ENCODE measurements at places on chromosomes 7 and 10.

GRCh38 chr10:71478173-71478572, 81.5 kb downstream of the CDH23 start:
- no peak for DNase-seq

DNA sequence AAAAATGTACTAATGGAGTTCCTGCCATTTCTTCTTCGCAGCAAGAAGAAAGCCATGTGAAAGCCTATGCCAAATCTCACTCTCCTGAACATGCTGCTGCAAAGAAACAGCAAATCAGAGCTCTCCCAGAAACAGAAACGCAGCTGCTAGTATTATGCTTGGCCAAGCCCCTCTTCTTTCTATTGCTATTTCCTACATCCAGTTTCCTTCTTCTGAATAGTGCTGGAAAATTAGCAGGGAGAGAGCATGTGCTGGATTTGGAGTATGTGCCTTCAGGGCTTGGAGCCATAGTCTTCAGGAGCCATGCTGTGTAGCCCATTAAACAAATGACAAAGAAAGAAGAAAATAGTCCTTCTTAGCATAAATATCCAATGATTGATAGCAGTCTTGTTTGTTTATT, 852.0 kb upstream of the PHF14 start:
- DNase-seq: no peak

- no peak for DNase-seq
These were observed 70.5 kb downstream of the KLF6 start for GRCh38 chr10:3714531-3714930.

DNA sequence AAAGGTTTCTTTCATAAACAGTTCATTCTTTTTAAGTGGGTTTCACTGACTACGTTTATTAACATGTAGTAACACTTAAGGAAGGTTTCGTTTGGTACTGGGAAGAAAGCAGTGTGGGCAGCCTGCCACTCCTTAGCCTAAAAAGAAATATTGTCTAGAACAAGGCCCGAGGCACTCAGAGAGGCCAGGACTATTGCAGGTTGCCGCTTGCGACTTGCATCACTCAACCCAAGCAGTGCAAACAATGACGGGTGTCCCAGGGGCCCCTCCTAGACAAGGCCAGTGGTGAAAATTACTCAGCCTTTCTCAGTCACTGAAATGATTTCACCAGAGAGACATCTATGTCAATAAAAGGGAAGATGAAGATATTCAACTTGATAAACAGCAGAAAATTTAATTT, 243.9 kb downstream of the SNX13 start:
- no peak for DNase-seq

GRCh38 chr7:116631676-116632075, 40.3 kb upstream of the MET start:
- no peak for DNase-seq

DNA sequence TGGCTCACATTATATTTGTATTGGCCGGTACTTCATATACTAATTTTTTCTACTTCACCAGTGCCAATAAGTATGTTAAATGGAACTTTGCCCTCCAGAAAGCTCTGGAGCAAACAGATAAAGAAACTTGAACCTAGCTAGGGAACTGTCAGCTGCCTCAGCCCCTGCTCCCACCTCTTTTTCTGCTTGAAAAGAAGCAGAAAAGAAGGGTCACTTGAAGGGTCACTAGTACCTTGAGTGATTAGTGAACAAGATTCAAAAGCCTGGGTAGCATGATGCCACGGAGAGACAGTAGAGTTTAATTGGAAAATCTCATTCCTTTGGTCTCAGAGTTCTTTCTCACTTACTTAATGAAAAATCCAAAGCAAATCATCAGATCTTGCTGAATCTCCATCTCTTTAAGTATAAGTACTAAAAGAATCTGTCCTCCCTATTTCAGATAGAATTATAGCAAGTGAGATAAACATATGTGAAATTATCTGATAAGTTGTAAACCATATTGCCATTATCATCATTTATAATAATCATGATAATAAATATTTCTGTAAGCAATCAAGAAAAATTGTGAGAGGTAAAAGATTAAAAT, 47.7 kb downstream of the PTN start:
- DNase-seq: no peak

- DNase-seq: peak; percentile 57
These were observed 62.9 kb upstream of the FAM171A1 start for GRCh38 chr10:15433850-15434537.

DNA sequence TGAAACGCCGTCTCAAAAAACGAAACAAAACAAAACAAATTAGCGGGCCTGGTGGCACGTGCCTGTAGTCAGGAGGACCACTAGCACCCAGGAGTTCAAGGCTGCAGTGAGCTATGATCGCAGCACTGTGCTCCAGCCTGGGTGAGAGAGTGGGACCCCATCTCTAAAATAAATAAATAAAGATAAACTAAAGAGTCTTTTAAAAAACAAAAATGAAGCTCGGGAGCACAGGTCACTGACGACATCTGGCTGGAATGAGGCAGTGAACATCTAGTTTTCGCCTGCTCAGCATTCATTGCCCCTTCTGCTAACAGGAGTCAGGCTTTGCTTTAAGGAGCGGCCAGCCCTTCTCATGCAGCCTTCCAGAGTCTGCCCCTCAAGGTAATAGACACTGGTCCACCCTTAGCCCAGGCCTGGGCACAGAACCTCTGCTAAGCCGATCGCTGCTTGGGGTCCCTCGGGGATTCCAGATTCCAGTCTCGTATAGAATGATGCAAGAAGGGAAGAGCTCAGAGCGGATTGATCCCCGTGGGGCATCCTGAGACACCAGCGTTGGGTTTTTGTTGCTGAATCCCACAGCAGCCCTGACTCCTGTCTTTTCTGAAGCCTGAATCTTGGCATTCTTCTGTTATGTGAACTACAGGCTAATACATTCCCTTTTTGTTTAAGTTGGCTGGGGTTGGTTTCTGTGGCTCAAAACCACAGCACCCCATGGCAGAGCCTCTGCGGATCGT, 14.2 kb upstream of the FOXK1 start:
- DNase-seq: no peak

DNA sequence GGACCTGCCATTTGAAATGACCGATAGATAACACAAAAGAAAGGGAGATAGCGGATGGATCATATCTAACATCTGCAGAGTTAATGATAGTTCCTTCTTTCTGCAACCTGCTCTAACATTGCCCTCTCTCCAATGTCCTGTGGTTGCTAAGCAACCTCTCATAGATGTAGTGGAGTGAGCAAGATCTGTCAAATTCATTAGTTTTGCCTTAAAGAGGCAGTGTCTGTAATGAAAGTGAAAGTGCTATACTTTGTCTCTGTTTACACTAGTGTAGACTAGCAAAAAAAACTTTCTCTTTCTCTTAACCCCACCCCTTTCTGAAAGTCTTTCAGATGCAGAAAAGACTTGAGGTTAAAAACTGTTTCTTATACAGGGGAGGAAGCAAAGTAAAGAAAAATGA, 1196.9 kb downstream of the SORCS3 start:
- DNase-seq: peak; percentile 53

GRCh38 chr7:8228766-8229674, 32.9 kb downstream of the ICA1 start:
- no peak for DNase-seq

- DNase-seq: no peak
These were observed 177.2 kb downstream of the TAX1BP1 start for GRCh38 chr7:27917119-27917518.

GRCh38 chr10:42960491-42960990, 116.3 kb upstream of the RET start:
- DNase-seq: no peak

DNA sequence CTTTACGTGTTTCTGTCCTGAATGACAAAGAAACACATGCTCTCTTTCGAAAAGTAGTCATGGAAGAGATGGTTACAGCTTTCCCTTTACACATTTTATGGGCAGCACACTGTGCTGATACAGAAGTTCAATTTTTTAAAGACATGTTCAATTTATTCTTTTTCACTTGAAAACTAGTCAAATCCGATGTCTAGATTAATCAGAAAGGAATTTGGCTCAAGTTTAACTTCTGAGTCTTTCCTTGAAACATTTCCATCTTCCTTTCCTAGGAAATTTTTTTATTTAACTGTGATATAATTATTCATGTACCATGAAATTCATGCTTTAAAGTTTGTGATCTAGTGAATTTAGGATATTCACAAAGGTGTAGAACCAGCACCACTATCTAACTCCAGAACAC, 360.1 kb downstream of the TNS3 start:
- no peak for DNase-seq

GRCh38 chr10:77687621-77688020, 50.0 kb upstream of the KCNMA1 start:
- no peak for DNase-seq

DNA sequence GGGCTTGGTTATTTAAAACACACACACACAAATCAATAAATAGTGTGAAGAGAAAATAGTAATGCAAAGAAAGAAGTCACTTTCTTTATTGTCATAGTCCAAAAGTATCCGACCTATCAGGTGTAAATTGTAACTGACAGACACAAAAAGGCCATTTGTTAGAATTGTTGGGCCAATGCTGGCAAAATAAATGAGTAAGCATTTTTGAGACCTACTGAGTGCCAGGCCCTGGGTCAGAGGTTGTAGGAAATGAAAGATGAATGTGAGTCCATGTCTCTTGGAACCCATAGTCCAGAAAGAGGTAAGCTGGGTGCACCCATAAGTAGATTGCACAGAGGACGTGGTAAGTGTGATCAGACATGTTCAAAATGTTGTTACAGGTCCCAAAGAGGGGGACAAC, 13.5 kb upstream of the EGR2 start:
- DNase-seq: no peak

DNA sequence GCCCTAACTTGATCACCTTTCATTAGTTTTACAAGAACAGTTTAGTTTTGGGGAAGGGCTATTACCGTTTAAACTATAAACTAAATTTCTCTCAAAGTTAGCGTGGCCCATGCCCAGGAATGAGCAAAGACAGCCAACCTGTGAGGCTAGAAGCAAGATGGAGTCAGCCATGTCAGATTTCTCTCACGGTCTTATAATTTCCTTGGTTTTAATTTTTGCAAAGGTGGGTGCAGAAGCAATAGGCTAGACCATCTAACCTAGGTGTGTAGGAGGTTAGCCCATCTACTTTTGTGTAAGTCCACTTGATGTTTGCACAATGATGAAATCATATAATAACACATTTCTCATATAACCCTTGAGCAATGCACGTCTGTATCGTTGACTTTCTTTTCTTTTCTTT, 8.9 kb downstream of the CCL24 start:
- DNase-seq: no peak

- no peak for DNase-seq
These were observed 81.5 kb upstream of the AFAP1L2 start for GRCh38 chr10:114485696-114486400.

GRCh38 chr10:124741922-124742412, 2.2 kb downstream of the FAM53B start:
- no peak for DNase-seq

GRCh38 chr10:69726850-69727249, 74.9 kb upstream of the COL13A1 start:
- DNase-seq: no peak

DNA sequence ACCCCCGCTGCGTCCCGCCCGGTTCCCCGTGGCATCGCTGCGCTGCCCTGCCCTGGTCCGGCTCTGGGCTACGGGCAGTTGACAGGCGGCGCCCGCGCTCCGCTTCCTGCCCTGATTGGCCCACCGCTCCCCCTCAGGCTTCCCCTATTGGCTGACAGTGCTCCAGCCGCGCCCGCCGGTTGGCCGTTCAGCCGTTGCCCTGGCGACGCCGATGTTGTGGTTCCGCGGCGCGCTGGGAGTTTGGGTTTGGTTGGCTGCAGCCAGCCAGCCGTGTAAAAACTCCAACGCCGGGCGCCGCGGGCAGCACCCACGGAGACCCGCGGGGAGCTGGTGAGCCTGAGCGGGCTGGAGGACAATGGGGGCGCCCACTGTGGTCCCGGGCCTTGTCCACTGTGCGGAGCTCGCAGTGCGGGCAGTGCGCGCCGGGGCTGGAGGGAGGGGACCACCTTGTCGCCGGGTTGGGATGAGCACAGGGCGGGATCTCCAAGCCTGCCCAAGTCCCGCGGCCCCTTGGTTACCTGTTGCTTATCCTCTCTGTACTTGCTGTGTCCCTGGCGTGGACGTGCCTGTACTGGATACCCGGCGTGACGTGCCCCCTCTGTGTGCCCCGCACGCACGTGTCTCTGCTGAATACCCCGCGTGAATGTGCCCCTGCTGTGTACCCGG, at the start of gene C7orf57:
Gene C7orf57 (plus strand): TSS at position 243 of the 666 bp plus-strand sequence. CDS start 766 bp downstream, outside the sequence.
- DNase-seq: peak; percentile 89

DNA sequence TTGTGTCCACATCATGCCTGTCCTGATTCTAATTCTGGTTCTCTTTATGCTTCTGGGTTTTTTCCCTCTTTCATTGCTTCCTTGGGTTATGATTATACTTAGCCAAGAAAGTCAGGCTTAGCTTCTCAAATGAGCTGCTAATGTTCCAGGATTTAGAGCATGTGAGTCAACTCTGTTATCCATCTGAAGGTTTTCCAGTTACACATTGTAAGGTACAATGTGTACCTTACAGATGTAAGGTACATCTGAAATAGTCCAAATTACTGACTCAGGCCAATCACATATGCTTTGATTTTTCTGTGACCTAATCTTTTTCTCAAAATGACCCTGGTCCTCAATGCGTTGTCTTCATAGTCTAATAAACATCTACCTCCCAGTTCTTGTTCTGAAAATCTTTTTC, 13.3 kb upstream of the MIOS start:
- DNase-seq: no peak

- DNase-seq: no peak
These were observed 6.4 kb downstream of the WDFY4 start for GRCh38 chr10:48690791-48691660.

DNA sequence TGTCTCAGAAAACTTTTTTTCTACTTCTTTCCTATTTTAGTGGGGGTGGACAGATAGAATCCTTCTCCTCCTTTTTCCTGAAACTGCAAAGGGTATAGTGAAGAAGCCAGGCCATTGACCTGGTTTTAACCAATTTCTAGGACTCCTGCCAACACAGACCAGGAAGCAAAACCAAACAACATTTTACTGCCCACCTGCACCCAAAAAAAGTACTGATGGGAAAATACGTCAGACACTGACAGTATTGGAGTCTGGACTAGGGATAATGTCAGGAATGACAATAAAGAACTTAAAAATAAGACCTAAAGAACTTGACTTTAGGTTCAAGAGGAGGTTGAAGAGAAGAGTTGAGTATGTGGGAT, 5.0 kb upstream of the STEAP4 start:
- DNase-seq: no peak

DNA sequence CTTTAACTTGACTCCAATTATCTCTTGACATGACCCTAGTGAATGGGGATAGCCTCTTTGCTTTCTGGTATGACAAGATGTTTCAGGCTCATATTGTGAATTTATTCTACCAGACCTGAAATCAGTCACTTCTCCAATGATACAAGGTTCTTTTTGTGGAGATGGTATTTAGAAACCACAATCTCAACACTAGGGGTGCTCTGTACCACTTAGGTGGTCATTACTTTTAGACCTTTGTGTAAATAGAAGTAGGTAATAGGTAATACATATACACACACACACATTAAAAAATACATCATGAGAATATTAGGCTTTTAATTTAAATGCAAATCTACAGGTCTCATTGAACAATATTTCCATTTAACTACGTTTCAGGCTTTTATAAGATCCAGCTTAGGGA, 199.0 kb upstream of the RHOBTB1 start:
- DNase-seq: no peak

All from CD4-positive, alpha-beta T cell treated with Interferon alpha-2 for 1 hour (primary cell).